ENCODE measurements at places on chromosomes 3 and 15.
A peak's percentile ranks its signal among the peaks of the same experiment; 100 is the strongest.

DNA sequence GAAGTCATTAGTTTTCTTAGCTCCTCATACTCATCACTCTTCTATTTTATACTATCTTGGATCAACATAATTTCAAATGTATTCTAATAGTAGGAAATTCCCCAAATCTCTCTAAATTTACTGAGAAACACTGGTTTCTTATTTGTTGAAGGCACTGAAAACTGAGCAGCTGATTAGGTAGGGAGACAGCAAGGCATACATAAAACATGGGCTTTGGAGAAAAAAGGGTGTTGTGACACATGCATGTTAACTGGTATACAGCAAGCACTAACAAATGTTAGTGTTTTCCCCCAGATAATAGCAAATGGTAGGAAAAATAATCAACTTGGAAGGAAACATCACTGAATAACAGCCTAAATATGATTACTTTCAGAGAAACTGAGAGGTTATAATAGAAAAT, 125.5 kb upstream of the TSPAN3 start:
- no peak for DNase-seq

DNA sequence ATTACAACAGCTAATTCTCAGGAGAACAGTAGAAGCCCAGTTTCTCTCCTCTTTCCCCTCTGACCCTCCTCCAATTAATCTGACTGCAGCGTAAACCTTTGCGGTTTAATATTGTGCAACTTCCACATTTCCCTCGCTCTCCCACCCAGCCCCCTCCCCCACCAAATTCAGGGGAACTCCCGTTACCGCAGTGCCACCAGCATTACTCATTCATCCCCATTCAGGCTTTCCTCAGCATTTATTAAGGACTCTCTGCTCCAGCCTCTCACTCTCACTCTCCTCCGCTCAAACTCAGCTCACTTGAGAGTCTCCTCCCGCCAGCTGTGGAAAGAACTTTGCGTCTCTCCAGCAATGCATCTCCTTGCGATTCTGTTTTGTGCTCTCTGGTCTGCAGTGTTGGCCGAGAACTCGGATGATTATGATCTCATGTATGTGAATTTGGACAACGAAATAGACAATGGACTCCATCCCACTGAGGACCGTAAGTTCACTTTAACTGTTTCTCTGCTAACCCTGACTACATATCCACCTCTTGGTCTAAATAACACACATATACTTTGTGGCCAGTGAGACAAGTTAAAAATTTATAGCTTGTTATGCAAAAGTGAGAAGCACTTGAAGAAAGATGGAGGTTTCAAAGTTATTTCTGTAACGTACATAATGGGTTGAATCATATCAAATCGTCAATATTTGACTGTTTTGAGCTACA, at the start of gene PTX3:
Gene PTX3, plus strand, starts transcription at position 268 of the 709 bp plus-strand sequence. Its CDS starts 84 bp downstream, at position 352.
- peak; percentile 81 for DNase-seq

DNA sequence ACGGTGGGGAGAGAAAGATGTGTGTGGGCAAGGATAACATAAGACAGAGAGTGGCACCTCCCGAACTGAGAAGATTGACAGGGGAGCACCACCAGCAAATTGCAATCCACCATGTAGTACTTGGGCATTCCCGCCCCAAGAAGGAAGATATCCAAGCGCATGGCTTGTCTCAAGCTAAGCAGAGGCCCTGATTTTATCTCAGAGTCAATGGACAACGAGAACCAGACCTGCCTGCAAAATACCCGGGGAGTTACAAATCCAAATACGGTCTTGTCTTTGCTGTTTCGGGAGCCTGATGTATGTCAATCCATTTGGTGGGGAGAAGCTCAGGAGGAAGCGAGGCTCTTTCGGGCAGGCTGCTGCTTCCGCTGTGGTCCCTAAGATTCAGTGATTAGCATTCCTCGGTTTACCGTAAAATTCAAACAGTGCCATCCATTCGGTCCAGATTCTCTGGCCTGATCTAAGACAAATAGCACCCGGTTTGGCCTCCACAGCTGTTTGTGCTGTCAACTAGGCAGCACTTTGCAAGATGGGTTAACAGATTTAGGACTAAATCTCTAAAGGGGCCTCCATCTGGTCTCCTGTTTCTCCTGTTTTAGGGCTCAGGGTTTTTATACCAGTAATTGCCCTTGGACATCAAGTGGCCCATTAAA, 97.7 kb upstream of the WNT5A start:
- no peak for DNase-seq

DNA sequence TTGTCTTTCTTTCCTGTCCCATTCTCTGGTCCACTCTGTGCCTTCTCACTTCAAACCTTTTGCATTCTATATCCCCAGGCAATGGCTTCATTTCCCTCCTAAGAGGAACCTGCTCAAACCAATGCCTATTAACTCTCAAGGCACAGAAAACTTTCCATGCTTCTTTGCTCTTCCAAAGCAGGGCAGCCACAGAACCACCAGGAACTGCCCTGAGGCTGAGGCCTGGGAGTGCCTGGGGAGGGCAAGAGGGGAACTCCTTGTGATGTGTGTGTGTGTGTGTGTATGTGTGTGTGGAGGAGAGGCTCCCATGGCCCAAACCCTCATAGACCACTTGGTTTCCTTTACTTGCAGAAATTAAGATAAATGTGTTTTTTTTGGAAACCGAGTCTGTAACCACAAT, 14.1 kb upstream of the PGPEP1L start:
- DNase-seq = no peak

DNA sequence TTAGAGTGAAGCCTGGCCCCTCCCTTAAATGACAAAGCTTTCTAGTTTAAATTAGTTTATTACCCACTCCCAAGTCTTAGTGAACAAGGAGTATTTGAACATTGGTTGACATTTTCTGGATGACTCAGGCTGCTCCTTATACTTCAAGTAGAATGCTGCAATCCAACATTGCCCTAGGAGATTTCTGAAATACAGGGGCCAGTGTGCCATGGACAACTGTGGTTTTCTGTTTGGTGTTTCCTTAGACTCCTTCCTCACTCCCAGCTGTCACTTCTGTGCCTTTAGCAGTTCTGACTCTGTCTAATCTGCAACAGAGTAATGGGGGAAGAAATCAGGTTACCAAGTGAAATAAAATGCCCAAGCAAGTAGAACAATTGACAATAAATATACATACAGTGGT, 116.1 kb upstream of the P2RY1 start:
- no peak for DNase-seq

DNA sequence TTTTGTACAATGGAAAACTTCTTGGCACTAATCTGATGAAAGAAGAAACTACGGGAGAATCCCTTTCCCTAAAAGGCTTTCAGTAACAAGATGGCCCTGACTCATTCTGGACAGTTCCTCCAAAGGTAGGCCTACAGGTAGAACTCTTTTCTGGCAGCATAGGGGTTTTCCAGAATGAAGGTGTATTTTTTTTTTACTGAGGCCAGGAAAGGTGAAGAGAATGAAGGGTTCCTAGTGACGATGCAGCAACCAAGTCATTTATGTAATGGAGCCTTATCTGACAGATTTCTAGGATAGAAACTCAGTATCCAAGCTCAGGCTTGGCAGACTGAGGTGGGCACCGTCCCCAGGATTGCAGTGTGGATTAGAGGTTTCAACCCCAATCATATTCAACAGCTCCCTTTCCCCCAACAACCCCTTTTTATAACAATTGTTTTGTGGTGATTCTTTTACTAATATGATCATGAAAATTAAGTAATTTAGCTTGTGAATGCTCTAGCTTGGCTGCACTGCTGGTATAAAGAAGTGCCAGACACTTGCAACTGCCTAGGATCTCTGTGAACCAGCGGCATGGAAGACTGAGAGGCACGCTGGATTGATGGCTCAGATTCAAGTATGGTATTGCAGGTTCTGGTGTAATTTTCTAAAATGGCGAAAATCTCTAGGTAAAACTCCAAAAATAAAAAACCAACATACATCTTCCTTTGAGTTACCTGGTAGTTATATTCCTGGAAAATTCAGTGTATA, 8.7 kb upstream of the TRIM69 start:
- no peak for DNase-seq

- no peak for DNase-seq
Observed at GRCh38 chr3:35936571-35936970, 297.2 kb downstream of the ARPP21 start.

DNA sequence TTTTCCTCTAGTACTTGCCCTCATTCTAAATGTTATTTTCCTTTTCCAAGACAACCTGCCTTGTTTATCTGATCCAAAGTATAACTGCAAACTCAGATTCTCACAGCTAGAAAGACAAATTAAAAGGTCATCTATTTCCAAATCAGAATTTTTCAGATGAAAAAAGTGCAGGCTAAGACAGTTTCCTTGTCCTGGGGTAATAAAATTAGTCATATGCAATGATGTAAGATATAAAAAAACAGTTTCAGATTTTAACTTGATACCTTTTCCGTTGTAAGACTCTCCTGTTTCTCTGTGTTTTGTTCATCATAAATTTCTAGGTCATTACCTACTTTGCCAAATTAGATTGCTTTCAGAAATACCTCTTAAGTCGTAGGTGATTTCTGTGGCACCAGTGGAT, 238.4 kb upstream of the PEX5L start:
- DNase-seq = no peak

DNA sequence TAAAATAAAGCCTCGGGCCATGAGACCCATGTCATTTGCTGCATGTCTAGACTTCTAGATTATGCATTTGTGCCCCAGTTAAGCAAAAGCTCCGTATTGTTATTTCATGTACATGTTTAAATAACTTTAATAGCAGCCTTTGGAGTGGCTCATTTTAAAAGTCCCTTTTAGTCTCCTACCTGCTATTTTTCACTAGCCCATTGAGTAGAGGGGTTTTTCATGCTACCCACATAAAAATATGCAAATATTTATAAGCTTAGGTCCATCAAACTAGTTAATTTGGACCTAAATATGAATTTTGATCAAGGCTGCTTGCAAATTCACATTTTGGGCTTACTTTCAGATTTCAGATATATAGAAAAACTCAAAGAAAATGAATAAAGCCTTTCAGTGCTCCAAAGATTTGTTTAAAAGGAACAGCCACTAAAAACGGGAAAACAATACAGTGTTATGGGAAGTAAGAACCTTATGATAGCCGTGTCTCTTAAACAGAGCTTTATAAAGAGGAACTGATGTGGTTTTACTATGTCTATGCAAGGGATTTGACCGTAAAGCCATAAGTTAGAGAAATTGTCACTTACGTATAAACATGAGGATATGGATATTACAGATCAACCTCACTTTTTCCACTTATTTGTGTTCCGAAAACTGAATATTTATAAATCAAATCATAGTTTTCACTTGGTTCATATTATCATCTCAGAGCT, 30.0 kb downstream of the FILIP1L start:
- no peak for DNase-seq

- DNase-seq = peak; percentile 57
Observed at GRCh38 chr15:61034678-61035291, 194.3 kb downstream of the RORA start.

DNA sequence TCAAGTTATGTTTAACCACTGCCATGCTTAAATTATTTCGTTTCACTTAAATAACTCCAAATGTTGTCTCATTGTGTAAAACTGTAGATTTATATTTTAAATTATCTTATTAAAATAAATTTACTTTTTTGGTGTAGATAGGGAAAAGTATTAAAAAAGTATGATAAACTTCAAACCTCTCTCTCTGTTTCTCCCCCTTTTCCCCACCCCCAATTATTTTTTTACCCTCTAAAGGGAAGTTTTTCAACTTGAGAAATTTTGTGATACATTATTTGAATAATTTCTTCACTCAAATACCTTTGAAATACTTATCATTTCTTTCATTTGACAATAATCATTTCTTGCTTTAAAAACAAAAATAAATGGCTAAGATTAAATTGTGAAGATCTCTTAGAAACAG, 66.9 kb upstream of the EIF1B start:
- DNase-seq = no peak

DNA sequence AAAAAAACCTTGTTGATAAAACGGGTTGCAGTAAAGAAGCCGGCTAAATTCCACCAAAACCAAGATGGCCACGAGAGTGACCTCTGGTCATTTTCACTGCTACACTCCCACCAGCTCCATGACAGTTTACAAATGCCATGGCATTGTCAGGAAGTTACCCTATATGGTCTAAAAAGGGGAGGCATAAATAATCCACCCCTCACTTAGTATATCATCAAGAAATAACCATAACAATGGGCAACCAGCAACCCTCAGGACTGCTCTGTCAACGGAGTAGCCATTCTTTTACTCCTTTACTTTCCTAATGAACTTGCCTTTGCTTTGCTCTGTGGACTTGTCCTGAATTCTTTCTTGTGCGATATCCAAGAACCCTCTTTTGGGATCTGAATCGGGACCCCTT, 14.4 kb upstream of the CDC25A start:
- no peak for DNase-seq

- no peak for DNase-seq
Observed at GRCh38 chr3:167872032-167872431, 136.5 kb downstream of the SERPINI1 start.

DNA sequence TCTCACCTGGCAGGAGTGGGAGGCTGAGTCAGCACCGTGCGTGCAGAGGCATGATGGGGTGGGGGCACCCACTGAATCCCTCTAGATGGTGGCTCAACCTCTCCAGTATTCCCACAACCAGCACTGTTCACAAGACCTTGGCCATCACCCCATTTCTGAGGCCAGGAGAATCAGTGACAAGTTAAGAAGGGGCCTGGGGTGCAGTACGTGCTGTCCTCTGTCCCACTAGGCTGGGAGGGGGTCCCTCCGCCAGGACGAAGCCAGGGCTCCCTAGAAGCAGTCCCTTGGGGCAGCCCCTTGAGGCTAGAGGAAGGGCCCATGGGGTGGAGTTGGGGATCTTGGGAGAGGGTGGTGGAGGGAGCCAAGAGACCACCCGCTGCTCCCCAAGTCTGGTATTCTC, 4.8 kb downstream of the MYL3 start:
- no peak for DNase-seq

DNA sequence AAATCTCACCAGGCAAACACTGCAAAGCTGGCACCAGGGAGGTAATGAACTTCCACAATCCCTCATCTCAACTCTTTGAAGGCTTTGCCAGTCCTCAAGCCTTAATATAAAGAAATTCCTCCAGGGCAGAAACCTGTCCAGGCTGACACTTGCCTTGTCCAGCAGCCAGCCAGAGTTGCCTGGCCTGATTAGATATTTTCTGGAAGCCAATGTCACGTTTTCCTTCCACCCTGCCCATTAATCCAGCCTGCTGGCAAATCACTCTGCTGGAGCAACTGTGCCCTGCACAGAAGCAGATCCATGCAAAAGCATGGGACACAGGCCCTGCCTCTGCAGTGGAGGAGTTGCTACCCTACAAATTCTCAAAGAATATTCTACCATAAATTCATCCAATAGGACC, 56.5 kb downstream of the HEG1 start:
- DNase-seq = no peak

GRCh38 chr3:62392626-62393292, 19.4 kb upstream of the FEZF2 start:
- DNase-seq = no peak

GRCh38 chr3:41638381-41638780, 323.5 kb downstream of the ULK4 start:
- DNase-seq = no peak
